Fibroblast of the conjunctiva (primary cell): ENCODE measurements at places on chromosomes 3 and 15.

GRCh38 chr3:45844616-45845015, 2.7 kb upstream of the LZTFL1 start:
- DNase-seq: no peak

GRCh38 chr15:52414936-52415335, 113.7 kb downstream of the MYO5A start:
- DNase-seq: no peak

DNA sequence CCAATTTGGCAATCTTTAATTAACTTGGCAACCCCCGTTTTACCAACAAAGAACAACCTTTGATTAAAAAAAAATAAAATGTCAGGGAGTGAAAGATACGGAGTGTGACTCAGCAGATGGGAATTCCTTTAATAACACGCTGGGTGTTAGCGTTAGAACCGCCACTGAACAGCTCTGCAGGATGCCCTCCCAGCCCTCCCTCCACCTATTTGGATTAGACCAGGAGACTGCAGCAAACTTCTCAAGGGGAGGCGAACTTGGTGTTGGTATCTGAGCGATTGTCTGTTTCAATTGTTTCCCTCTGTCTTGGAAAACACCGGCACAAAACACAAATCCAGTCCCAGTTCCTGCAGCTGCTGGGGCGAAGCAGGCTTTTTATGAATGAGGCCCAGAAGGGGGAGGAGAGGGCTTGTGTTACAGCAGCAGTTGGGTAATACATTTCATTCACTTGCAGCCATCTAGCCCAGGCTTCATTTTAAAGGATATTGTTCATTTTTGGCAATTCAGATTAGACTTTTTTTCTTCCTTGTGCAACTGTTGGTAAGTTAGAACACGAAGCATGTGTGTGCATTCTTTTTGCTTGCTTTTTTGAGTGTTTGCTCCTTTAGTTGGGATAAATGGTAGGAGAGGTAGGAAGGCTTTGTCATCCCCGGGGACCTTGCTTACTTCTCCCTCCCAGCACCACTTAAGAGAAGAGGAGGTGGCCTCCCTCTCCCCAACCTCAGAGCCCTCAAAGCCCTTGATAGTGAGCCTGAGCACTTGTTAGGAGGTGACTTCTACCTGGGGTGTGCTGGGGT, 152.3 kb downstream of the IGF1R start:
- DNase-seq: peak; percentile 82

GRCh38 chr3:127005864-127006500, 23.1 kb downstream of the PLXNA1 start:
- no peak for DNase-seq

GRCh38 chr3:46214751-46215352, 6.7 kb upstream of the CCR1 start:
- no peak for DNase-seq

GRCh38 chr15:50110285-50110684, 8.7 kb downstream of the ATP8B4 start:
- DNase-seq: no peak

DNA sequence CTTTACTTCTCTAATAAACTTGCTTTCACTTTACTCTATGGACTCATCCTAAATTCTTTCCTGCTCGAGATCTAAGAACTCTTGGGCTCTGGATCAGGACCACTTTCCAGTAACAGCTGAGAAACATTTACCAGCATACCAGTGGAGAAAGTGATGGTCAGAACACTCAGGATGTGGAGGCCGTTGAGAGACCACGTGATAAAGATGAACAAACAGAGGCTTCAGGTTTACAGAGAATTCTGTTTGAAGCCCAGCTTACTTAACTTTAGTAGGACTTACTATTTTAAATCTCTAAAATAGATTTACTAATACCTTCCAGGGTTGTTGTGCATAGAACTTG, 57.0 kb downstream of the FRMD4B start:
- DNase-seq: no peak

DNA sequence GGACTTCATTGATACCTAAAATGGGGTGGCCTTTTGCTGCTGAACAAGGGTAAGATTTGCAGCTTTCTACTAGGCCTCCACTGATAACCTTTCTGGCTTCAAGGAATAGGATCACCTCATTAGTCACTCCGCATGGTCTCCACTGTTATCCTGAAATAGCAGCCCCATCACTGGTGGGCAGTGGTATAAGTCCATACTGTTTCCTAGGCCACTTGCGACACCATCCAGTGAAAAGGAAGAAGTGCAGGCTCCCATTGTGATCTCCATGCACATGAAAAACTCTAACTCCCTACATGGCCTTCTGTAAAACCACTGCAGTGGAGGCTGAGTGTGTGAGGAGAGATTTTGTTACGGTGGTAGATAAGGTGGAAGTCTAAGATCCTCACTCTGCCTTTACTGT, 1455.9 kb downstream of the SI start:
- no peak for DNase-seq

- no peak for DNase-seq
Measured at GRCh38 chr3:164174059-164174458, 904.2 kb downstream of the SI start.

DNA sequence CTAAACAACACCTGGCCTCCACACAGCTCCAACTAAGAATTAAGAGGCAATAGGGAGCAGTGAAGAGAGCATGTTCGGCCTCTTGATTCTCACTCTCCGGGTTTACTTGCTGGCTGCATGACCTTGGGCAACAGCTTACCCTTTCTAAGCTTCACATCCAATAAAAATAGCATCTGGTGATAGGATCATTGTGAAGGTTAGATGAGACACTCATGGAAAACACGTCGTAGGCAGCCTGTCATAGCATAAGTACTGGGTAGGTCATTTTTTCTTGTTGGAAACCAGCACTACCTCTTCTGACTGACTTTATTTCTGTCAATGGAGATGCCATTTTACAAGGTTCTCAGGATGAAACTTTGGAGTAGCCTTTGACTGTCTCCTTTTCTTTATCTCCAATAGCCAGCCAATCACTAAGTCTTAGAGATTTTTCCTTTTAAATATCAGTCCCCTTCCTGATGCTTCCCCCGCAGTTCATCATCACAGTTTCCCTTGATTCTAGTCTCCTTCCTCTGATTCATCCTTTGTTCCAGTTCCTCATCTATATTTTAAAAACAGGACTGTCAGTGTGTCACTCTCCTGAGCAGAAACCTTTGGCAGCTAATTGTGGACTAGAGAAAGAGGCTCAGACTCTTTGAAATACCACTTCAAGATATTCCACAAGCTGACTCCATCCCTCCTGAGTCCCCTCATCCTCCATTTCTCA, 271.5 kb downstream of the SLC9A9 start:
- no peak for DNase-seq

GRCh38 chr3:7710284-7710683, 791.3 kb upstream of the LMCD1 start:
- no peak for DNase-seq

- DNase-seq: no peak
Measured at GRCh38 chr3:52246728-52247408, 1.3 kb downstream of the PPM1M start.

DNA sequence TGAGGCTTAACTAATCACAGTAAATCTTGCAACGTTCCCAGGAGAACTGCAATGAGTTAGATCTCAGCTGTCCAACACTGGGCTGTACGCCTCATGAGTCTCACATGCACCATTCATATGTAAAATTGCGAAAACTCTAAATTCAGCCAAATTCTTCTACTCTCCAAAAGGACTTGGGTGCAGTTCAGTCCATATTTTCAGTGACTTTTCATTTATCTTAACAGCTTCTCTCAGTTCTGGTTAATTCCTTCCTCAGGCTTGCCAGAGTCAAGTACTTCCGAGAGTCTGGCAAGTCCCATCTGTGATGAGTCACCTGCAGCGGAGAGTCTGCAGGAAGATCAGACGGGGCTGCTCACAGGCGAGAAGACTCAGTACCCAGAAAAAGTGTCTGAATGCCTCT, 11.5 kb downstream of the CCDC80 start:
- DNase-seq: peak; percentile 95

DNA sequence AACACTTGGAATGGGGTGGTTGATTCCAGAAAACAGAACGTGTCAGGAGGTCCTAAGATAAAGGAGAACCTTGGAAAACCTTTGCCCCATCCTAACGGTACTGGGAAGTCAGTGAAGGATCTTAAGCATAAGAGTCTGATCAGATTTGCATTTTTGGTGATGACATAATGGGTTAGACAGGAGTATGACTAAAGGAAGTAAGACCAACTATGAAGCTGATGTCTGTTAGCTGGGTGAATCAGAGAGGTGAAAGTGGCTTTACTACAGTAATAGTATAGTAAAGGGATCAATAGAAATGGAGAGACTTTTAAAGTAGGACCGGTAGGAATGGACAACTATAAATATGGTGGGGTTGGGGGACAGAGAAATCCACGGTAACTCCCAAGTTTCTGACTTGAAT, 12.6 kb downstream of the GTF2A2 start:
- no peak for DNase-seq

DNA sequence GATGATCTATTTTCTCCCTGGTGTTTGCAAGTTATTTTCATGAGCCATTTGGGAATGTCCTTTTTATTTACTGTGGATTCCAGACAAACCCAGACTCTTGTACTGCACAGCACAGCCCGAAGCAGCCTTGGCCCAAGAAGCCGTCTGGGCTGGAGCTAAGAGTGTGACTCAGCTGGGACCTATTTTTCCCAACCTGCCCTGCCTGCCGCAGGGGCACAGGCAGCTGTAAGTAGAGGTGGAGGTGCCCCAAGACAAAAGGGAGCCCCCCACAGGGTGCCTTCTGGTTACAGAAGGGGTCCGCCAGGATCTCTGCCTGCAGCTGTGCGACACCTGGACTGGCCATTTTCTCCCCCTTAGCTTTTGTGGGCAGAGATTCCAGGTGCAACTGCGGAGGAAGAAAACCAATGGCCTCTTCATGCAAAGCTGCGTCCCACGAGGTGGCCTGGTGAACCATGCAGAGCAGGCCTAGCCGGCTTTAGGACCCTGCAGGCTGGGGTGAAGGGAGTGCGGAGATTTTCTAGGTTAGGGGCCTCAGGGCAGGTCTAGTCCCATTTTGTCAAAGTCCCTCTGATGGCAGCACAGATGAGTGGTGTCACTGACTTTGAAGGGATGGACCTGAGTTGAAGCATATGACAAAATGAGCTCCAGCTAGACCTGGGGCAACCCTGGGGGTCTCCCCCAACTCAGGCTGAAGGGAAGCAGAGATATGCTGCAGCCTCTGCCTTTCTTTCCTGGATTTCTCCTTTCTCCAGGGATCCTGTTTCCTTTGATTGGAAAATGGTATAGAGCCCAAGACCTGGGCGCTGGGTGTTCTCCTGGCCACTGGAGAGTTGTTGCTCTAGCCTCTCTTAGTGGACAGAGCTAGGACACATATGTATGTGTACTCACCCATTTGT, 131.2 kb downstream of the KLF13 start:
- no peak for DNase-seq

DNA sequence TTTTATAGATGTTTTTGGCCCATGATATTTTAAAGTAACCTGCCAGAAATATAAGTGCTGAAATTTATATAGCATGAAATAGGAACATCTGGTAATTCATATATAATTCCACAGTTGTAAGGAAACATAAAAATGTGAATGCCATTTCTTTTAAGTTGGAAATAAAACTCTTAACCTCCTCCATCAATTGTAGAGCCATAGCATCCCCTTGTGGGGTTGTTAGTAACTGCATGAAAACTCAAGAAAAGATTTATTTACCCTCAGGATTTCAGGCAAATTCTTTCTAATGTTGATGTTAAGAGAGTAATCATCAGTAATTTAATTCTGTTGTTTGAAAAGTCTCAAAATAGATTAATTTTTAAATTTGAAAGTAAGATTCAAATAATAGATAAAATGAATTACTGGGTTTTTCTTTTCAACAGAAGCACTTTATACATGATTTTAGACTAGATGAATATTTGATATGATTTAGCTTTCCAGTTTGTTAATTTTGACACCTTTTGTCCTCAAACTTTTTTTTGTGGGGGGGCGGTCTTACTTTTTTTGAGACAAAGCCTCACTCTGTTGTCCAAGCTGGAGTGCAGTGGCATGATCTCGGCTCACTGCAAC, 74.7 kb downstream of the RASA2 start:
- peak; percentile 69 for DNase-seq

DNA sequence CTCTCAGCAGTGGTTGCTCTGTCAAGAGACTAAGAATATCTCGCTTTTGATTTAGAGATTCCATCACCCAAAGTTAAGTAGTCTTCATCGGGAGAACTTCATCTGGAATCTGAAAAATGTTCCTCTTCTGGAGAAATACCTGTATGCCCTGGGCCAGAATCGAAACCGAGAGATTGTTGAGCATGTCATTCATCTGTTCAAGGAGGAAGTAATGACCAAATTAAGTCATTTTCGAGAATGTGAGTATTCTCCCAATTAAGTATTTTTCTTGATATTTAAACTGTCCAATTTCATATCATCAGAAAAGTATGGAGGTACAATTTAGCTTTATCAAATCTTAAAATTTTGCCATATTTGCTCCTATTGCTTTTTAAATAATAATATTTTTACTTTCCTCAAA, 12.9 kb upstream of the PSMA4 start:
- no peak for DNase-seq

DNA sequence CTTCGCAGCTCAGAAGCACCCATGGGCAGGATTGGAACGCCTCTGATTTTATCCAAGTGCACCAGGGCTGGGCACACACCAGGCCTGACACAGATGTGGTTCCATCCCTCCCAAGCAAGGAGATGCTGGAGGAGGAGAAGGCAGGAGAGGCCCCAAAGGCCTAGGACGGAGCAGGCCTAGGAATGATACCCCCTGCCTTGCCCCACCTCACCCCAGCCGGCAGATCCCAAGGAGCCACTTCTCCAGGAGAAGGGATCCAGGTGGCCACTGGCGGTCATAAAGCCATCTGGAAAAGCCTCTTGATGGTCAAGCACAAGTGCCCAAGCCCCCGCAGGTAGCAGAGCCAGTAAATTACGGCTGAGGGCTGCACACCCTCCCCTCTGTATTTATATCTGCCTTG, 211.8 kb downstream of the TBC1D2B start:
- no peak for DNase-seq

DNA sequence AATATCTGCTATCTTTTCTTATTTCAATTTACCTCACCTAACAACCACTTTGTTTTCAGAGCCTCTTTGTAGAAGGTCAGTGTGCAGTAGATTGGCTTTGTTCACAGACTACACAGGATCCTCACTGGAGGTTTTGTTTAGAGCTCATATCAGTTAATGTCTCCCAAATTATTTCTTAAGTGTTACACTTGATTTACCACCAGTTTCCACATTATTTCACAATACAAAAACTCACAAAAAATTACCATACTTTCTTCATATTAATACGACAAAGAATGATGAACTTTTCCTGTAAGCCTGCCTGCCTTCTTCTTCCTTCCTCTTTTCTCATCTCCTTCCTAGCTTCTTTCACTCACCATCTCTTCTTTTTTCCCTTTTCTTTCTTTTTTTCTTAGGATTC, 133.3 kb downstream of the ALCAM start:
- DNase-seq: no peak
